Activated CD4-positive, alpha-beta T cell treated with anti-CD3 and anti-CD28 coated beads for 1 hour (primary cell): ENCODE measurements at places on chromosomes 1 and 21.

DNA sequence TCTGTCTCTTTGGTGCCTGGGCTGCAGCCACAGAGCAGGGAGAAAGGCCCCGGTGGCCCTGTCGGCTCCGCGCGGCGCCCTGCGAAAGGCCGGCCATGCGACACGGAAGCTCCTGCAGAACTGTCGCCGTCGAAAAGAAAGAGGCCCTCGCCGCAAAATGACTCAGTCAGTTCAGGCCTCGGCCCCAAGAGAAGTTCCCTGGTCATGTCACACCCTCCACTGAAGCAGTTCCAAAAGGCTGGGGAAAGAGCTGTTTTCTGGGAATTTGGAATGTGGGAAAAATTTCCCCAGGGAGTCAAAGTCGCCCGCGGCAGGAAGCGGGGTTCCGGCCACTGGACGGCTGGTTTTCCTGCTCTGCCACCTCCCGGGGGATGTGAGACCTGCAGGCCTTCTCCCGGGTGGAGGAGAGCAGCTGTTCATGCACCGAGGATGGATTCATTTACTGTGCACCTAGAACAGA is 115.8 kb upstream of the ZNF678 start:
- no peak for DNase-seq

DNA sequence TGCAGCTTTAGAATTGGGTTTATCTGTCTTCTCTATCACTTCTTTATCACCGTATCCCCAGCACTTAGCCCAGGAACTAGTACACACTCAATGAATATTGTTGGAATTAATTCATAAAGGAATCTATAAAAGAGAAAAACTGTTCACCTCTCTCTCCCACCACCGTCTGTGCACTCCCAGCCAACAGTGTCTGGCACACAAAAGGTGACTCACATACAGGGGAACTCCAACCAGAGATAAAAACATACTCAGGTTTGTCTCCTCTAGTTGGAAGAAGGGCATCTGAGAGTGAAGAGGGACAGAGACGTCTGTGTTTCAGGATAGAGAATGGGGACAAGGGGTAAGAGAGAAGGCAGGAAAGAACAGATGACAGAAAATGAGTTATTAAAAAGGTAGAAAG is 10.0 kb downstream of the ITLN1 start:
- DNase-seq, result no peak

- DNase-seq, result no peak
Measured at GRCh38 chr1:15575549-15576150, 9.2 kb downstream of the AGMAT start.

DNA sequence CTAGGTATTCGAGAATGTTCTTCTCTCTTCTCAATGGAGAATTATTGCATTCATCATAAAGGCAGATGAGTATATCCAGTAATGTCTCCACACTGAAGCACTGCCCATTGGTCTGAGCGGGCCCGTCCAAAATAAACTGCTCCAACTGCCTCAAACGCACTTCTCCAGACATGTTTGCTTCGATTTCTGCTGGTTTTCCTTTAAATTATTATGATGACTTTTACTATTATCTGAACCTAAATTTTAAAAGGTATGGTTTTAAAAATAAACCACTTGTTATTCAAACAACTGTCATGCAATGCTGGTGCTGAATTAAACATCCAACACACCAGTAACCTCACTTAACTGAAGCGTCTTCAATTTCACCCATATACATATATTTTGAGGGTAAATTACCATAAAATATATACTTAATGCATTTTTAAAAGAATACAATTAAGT is 1.3 kb downstream of the CDC42BPA start:
- no peak for DNase-seq

GRCh38 chr1:158329733-158330132 is 1.6 kb downstream of the CD1B start:
- DNase-seq, result no peak

DNA sequence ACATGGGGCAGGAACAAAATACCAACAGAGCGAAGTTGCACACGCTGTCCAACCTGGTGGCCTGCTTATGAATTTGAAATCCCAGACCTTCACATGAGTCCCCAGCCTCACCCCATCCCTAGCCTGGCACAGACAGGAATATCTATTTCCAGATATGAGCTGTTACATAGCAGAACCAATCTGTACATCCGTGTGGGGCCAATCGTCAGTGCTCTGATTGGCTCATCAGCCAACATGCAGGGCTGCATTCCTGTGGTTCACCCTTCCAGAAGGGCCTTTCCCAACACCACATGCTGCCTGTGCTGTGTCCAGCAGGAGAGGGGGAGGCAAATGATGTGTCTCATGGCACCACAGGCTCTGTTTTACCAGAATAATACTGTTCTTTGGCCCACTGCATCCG is 31.3 kb downstream of the CCN1 start:
- DNase-seq, result no peak

DNA sequence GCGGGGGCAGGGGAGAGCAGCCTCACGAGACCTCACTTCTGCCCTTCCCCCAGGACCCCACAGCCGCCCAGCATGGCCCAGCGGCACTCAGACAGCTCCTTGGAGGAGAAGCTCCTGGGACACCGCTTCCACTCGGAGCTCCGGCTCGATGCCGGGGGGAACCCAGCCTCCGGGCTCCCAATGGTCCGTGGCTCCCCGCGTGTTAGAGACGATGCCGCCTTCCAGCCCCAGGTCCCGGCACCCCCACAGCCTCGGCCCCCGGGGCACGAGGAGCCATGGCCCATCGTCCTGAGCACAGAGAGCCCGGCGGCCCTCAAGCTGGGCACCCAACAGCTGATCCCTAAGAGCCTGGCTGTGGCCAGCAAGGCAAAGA is 8.5 kb downstream of the ARHGEF16 start:
- no peak for DNase-seq

- no peak for DNase-seq
Measured at GRCh38 chr1:108829498-108829916, 27.4 kb downstream of the AKNAD1 start.

DNA sequence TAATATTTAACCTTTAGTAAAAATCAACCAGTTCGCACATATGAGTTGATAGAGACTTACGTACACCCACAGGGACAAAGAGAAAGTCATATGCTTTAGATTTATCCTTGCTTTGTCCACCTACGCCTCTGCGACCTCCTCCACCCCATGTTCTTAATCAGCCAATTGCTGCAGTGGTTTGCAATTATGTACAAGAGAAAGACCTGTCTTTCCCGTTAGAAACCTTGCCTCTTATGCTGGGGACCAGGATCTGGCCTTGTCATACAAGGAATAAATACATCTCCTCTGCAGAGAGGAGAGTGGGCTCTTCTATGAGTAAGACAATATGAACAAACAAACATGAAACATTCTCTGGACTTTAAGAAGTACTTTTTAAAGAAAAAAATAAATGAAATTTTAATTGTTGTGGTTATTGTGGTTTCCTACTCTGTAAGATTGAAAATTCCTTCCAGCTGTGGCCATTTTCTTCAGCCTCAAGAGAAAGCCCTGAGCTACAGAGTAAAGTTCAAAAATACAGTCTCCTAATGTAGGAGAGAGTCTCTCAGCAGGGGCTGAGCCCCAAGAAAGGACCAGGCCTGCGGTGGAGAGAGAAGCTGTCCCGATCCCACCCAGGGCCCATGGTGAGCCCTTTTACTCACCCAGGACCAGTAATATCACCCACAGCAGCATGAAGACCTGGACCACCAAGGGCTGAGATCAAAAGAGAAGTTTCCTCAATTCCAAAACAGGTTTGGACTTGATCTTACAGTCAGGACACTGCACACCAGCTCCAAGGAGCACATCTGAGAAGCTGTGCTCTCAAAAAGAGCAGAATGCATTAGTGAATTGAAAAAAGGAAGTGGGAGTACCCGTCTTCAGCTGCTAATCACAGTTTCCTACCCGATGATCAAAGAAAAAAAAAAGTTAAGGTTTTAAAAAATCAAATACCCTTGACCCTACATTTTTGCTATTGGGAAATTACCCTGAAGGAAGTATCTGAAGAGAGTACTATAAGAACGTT is at the start of gene FCRL5:
TSS of gene FCRL5 (minus strand) at position 822 of the 1,000 bp plus-strand sequence. CDS start at position 669, 153 bp downstream.
- no peak for DNase-seq

DNA sequence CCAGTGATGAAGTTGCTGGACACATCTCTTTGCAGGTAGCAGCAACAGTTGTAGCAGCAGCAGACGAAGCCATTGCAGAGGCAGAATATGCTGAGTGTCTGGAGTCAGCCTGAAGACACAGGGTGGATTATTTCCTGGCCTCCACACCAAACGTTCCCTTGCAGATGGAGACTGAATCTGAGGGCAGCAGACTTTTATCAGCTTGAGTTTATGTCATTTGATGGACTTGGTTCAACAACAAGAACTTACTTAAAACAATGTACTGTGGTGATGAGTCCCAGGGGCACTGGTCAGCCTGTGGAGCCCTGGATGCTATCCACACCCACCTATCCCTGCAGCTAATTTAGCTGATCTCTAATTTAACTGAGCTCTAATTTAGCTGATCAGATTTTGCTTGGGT is 17.1 kb upstream of the MPZL1 start:
- no peak for DNase-seq

- DNase-seq, result no peak
Measured at GRCh38 chr21:41894922-41895557, 15.9 kb upstream of the PRDM15 start.

GRCh38 chr1:244371242-244372141 is 80.2 kb downstream of the ADSS2 start:
- DNase-seq, result no peak

GRCh38 chr1:20481643-20482498 is 4.1 kb downstream of the CAMK2N1 start:
- DNase-seq, result no peak

DNA sequence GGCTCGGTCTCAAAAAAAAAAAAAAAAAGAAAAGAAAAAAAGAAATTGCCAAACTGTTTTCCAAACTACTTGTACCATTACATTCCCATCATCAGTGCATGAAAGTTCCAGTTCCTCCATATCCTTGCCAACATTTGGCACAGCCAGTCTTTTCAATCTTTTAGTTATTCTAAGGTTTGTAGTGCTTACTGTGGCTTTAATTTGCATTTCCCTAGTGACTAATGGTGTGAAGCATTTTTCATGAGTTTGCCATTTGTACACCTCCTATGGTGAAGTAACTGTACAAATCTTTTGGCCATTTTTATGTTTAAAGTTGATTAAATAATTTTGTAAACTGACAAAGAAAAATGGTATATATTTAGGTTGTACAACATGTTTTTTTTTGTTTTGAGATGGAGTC is 70.7 kb downstream of the DEGS1 start:
- DNase-seq, result no peak

- no peak for DNase-seq
Measured at GRCh38 chr1:67489643-67490042, 59.4 kb upstream of the SERBP1 start.

DNA sequence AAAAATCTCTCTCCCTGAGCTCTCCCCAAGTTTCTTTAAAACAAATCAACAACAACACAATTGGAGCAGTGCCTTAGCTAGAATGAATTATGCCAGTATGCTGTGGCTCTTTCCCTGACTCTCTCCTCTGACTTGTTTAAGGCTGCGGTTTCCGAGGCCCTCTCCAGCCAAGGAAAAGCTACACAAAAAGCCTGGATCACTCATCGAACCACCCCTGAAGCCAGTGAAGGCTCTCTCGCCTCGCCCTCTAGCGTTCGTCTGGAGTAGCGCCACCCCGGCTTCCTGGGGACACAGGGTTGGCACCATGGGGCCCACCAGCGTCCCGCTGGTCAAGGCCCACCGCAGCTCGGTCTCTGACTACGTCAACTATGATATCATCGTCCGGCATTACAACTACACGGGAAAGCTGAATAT is 1.9 kb downstream of the S1PR1 start:
- DNase-seq, result peak; percentile 76

GRCh38 chr1:156804572-156805243 is 11.9 kb downstream of the SH2D2A start:
- DNase-seq, result no peak

DNA sequence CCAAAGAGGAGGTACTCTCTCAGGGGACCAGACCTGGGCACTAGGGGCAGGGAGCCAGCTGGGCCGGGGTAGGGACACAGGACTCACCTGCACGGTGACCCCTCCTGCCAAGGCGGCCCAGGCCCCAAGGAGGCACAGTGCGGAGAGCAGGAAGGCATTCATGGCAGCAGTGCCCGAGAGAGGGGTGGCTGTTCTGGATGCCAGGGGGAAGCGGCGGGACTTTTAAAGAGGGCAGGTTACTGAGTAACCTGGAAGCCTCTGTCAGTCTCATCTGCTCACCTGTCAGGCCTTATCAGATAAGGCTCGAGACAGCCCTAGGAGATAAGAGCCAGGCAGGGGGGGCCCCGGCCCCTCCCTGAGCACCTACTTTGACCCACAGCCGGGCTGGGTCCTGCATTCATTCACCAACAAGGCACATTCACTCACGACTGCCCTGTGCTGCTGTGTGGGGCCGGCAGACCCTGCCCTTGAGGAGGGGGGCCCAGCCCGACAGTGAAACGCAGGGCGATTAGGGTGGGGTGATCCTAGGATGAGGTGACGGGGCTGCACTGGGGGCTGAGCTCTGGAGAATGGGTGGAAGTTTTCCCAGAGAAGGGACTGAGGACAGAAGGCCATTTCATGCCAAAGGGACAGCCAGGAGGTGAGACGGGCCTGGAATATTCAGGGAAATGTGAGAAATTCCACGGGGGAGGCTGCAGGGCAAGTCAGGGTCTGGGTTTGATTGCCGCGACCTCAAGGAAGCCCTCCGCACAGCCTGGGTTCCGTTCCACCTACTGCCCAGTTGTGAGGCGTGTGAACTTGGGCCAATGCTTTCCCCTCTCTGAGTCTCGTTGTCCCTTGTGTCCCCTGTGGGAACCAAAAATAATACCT is at the start of gene GUCA2A:
TSS of gene GUCA2A (minus strand) at position 195 of the 870 bp plus-strand sequence. CDS start at position 162, 33 bp downstream.
- DNase-seq, result no peak

DNA sequence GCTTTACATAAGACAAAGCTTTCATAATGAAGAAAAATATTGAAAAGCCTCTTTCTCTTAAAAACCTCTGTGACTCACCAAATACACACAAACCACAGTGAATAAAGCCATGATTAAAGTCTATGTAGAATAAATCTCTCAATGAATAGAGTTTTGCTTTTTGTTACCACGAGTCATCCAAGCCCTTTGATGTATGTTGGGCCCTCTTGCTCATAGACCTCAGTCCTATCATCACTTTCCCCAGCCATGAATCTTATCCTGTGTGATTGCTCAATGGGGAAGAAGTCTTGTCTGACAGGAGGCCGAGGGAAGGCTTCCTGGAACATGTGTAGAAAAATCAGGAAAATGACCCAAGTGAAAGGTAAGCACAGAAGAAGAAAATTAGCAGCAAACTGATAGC is 60.8 kb downstream of the NGF start:
- DNase-seq, result no peak

GRCh38 chr1:225777058-225777582 is 506 bp upstream of the SRP9 start:
- DNase-seq, result no peak

GRCh38 chr1:2460203-2460602 is 15.9 kb upstream of the PLCH2 start:
- DNase-seq, result no peak

- no peak for DNase-seq
Measured at GRCh38 chr1:119908661-119909060, 12.3 kb upstream of the ADAM30 start.

DNA sequence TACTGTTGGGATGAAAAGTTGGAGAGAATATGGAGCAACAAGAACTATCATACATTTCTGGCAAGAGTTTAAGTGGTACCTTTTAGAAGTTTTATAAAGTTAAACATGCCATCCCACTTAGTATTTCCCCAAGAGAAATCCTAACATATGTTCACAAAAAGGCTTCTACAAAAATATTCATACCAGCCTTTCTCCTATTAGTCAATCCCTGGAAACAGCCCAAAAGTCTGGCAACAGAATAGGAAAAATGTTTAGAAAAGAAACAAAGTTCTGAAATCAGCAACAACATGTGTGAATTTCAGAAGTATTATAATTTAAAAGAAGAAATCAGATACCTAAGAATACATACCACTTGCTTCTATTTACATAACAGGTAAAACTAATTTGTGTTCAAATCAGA is 271.0 kb downstream of the DSCAM start:
- no peak for DNase-seq
